ENCODE measurements at places on chromosomes 11 and 22. TPM values are rescaled to one million over a fixed set of nuclear protein-coding genes. Genes with fewer than 3 reads are reported as not detected.

- no peak for DNase-seq
These were observed 1.8 kb upstream of the TIGD3 start for GRCh38 chr11:65352783-65353182.

DNA sequence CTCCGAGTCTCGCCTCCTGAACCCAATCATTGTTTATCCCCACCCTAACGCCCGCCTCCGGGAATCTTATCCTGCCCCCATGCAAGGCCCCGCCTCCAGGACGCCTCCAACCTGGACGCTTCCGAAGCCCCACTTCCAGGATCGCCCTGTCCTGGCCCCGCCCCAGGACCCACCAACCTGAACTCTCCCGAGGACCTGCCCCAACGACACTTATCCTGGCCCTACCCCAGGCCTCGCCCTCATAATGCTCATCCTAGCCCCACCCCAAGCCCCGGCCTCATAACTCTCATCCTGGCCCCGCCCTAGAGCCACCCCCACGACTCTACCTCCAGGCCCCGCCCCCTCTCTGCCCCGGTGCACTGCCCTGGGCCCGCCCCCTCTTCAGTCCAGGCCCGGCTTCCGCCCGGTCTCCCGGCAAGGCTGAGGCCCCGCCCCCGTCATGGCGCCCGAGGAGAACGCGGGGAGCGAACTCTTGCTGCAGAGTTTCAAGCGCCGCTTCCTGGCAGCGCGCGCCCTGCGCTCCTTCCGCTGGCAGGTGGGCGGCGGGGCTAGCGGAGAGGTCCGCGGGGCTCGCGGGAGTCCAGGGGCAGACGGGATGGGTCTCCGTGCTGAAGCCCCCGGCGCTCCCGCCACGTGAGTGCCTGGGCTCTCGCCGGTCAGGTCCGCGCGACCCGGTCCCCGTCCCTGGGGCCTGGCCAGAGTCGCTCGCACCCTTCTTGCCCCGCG is 45.7 kb upstream of the DEFB108B start:
- peak; percentile 98 for DNase-seq

- DNase-seq = no peak
These were observed 25.4 kb upstream of the GRIK4 start for GRCh38 chr11:120486138-120486537.

- no peak for DNase-seq
These were observed 7.9 kb upstream of the CYTH4 start for GRCh38 chr22:37274380-37274862.

Gene INS
- polyA plus RNA-seq = not detected

Gene CRYAB
- polyA plus RNA-seq = 8.1 TPM

Gene SLC7A4
- polyA plus RNA-seq = 0.07 TPM

Gene OR52E8
- not detected for polyA plus RNA-seq

DNA sequence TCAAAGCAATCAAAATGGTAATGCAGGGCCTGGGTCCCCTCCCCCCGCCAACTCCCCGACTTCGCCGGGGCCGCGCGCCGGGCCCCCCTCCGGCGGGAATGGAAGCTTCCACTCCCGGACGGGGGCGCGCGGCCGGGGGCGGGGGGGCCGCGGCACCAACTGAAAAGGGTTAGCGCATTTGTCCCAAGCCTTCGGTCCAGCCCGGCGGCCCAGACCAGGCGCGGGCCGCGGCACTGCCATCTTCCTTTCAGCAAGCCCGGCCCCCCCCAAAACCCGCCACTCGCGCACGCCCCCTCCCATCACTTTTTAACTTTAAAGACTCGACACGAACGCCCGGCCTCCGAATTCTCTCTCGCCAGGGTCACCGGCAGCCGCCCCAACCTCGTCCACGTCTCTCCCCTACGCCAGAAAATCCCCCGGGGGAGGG is 2.8 kb downstream of the PHF21B start:
- DNase-seq = no peak

GRCh38 chr11:3042496-3043314 is 14.5 kb downstream of the CARS1 start:
- no peak for DNase-seq

Gene IGLL1
- not detected for polyA plus RNA-seq

- no peak for DNase-seq
These were observed 13.7 kb upstream of the IGSF22 start for GRCh38 chr11:18739685-18740084.

- DNase-seq = peak; percentile 10
These were observed 541.7 kb downstream of the METTL15 start for GRCh38 chr11:28649922-28650321.

GRCh38 chr22:45861259-45861658 is 115.7 kb downstream of the WNT7B start:
- DNase-seq = no peak

DNA sequence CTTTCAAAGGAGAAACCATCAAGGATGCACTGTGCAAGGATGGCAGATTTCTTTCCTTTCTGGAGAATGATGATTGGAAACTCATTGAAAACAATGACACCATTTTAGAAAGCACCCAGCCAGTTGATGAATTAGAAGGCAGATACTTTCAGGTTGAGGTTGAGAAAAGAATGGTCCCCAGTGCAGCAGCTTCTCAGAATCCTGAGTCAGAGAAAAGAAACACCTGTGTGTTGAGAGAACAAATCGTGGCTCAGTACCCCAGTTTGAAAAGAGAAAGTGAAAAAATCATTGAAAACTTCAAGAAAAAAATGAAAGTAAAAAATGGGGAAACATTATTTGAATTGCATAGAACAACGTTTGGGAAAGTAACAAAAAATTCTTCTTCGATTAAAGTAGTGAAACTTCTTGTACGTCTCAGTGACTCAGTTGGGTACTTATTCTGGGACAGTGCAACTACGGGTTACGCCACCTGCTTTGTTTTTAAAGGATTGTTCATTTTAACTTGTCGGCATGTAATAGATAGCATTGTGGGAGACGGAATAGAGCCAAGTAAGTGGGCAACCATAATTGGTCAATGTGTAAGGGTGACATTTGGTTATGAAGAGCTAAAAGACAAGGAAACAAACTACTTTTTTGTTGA is 9.8 kb downstream of the FAM111A start:
- DNase-seq = no peak

GRCh38 chr22:39938509-39939111 is 21.6 kb upstream of the TMA7B start:
- DNase-seq = peak; percentile 59

DNA sequence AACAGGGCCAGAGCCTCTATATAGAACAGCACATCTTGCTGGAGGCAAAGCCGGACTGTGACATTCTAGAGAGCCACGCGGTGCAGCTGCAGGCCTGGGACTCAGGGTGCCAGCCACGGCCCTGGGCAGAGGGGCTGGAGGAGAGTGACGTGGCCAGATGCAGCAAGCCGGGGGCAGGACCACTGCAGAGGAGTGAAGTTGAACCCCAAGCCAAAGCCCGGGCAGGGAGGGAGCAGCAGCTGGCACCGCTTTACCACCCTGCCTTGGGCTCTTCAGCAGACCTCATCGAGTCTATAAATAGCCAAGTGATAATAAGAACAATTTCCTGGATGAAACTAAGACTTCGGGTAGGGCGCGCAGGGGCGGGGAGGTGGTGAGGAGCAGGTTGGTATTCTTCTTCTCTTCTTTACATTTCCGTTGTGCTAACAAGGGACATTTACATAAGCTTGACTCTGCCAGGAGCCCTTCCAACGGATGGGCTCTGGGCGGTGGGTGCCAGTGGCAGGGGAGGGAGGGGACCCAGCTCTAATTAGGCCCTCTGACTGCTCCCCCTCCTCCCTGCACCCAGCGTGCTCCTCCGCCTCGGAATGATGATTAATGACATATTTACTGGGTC is 110.2 kb downstream of the ST3GAL4 start:
- DNase-seq = no peak

Gene OR56A1
- polyA plus RNA-seq = not detected

DNA sequence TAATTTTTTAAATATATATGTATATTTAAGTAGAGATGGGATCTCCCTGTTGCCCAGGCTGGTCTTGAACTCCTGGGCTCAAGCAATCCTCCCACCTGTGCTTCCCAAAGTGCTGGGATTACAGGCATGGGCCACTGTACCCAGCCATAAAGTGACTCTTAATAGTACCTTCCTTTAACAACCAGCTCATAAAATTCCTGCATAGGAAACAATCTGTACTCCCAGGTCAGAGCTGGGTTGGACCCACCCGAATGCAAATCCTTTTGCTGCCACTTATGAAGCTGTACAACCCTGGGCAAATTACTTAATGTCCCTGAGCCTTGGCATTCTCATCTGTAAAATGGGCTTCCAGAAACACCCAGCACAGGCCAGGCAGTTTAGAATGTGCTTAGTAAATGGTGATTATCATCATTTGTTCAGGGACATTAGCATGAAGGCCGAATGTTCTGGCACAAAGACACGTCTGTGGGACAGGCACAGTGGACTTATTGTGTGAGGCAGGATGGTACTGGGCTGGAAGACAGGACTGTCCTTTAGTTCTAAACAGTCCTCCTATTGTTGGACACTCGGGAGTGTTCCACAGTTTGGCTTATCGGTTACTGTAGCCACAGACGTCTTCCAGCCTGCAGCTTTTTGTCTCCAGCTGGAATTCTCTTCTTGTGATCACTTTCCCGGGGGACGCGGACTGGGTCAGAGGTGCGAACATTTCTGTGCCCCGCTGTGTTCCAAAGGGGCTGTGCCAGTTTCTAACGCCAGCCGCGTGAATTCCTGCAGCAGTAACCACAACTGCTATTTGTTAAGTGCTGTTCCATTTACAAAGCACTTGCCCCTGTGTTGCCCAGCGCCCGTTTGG is 6.0 kb downstream of the PDXP start:
- no peak for DNase-seq

Gene DRD4
- not detected for polyA plus RNA-seq

Gene SMTN
- 138 TPM for polyA plus RNA-seq

- no peak for DNase-seq
These were observed 375.3 kb downstream of the LUZP2 start for GRCh38 chr11:24872186-24872585.

GRCh38 chr11:409008-409599 is 5.7 kb downstream of the SIGIRR start:
- no peak for DNase-seq

Gene DRD2
- 28.7 TPM for polyA plus RNA-seq

Gene IL17REL
- polyA plus RNA-seq = not detected

GRCh38 chr11:117505285-117505970 is 177.8 kb downstream of the CEP164 start:
- DNase-seq = no peak

Gene LRRN4CL
- polyA plus RNA-seq = 0.01 TPM

GRCh38 chr11:77558380-77558779 is 31.4 kb upstream of the AQP11 start:
- DNase-seq = no peak

- no peak for DNase-seq
These were observed 22.1 kb downstream of the YPEL1 start for GRCh38 chr22:21713428-21714058.

Gene LDHAL6A
- polyA plus RNA-seq = not detected

Gene SC5D
- polyA plus RNA-seq = 74.0 TPM

Gene MIEF1
- polyA plus RNA-seq = 25.6 TPM

Gene MN1
- 7.2 TPM for polyA plus RNA-seq

DNA sequence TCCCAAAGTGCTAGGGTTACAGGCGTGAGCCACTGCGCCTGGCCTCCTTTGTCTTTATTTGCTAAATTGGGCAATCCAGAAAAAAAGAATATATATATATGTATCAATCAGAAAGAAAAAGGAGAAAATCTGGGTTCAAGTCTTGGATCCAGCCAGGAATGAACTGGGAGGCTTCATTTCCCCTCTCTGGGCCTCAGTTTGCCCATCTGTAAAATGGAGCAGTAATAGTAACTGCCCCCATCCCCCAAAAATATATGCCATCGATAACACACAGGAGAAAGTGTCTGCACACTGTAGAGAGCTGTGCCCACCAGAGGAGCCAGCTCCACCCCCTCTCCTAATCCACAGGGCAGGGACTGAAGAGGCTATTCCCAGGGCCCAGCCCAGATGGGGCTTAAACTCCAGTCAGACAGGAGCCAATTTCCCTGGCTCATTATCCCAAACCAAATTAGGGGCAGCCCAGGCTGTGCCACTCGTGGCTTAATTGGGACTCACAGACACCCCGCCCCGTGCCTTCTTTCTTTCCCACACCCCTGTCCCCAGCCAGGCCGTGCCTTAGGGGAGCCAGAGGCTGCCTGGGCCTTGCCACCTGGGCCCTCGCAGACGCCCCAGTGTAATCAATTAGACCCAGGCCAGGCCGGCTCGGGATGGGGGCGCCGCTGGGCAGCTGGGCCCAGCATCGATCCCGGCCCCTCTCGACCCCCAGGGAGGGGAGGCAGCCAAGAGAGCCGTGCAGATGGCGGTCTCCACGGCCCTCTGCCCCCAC is 171.5 kb downstream of the MN1 start:
- no peak for DNase-seq

Gene ZNF280A
- polyA plus RNA-seq = not detected

- DNase-seq = no peak
These were observed 157.6 kb downstream of the RAB38 start for GRCh38 chr11:88017666-88018065.

- no peak for DNase-seq
These were observed 97.2 kb downstream of the GRIK4 start for GRCh38 chr11:120608760-120609211.

DNA sequence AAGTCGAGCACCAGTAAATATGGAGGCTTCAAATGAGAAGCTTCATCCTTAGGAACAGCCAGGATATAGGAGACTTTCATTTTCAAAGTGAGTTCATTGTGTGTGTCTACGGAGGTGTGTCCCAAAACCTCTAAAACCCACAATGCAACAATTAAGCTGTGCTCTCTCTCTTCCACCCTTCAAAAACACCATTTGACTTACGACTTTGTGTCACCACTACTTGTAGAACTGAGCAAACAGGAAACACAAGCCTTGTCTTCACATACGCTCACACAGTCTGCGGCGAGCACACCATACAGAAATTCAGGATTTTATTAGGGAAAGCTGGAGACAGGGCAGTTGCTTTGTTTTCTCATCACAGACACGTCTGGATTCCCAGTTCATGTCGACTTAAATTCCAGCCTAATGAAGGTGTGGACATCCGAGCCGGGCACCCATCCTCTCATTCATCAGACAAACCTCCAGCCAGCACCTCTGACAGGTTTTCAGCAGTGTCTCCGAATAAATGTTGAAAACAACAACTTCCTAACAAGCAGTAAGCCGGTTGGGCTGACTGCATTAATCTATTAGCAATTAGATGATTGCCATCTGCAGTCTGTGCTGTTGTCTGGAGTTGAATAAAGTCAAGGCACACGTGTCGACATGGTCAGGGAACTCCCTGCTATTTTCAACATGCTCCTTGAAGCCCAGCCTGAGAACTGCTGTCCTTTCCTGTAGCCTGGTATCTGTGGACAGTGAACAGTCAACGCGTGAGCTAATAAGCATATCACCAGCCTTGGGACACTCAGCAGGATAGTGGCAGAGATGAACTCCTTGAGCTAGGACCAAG is 1411.1 kb downstream of the BRD1 start:
- DNase-seq = no peak

Gene ACTN3
- polyA plus RNA-seq = 0.01 TPM
